ENCODE measurements at places on chromosomes 4 and X. TPM values are rescaled to one million over a fixed set of nuclear protein-coding genes. Genes with fewer than 3 reads are reported as not detected.

The ABRAXAS1 gene
- 9.3 TPM for total RNA-seq

The CTAG1A gene
- not detected for total RNA-seq

GRCh38 chrX:108331126-108331909 lies 106.9 kb downstream of the COL4A6 start:
- DNase-seq: no peak

GRCh38 chr4:129583868-129584267 lies 487.9 kb downstream of the C4orf33 start:
- no peak for DNase-seq

- no peak for DNase-seq
Measured at GRCh38 chrX:38045538-38046096, 39.3 kb downstream of the SYTL5 start.

- no peak for DNase-seq
Measured at GRCh38 chr4:8235224-8235623, 34.3 kb upstream of the HTRA3 start.

GRCh38 chrX:30590368-30590767 lies 12.8 kb upstream of the TASL start:
- no peak for DNase-seq

DNA sequence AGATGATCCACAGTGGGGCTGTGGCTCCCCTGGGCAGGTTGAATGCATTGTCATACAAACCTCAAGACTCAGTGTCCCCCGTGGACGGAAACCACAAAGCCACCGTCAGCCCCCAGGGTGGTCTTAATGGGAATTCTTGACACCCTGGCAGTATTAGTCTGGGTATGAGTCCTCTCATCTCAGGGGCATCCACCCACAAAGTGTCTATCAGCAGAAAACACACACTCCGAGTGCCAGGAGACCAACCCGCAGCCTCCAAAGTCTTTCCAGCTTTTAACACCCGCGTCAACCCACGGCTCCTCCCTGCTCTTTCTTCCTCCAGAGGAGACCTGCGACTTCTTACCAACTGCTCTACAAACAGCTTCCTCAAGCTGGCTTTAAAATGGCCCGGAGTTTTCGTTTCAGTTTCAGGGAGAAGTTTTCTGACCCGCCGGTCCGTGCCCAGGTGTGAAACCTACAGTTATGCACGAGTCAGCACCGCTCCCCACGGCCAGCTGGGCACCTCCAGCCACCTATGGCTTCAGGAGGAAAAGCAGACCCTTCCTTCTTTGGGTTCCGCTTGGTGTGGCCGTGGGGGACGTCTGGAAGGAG lies 14.4 kb upstream of the ASMTL start:
- DNase-seq: peak; percentile 86

All from esophagus muscularis mucosa (tissue), 4 donors.